ENCODE measurements at places on chromosomes 13 and 19.

GRCh38 chr13:99074693-99075092, 96.8 kb upstream of the DOCK9 start:
- no peak for DNase-seq

DNA sequence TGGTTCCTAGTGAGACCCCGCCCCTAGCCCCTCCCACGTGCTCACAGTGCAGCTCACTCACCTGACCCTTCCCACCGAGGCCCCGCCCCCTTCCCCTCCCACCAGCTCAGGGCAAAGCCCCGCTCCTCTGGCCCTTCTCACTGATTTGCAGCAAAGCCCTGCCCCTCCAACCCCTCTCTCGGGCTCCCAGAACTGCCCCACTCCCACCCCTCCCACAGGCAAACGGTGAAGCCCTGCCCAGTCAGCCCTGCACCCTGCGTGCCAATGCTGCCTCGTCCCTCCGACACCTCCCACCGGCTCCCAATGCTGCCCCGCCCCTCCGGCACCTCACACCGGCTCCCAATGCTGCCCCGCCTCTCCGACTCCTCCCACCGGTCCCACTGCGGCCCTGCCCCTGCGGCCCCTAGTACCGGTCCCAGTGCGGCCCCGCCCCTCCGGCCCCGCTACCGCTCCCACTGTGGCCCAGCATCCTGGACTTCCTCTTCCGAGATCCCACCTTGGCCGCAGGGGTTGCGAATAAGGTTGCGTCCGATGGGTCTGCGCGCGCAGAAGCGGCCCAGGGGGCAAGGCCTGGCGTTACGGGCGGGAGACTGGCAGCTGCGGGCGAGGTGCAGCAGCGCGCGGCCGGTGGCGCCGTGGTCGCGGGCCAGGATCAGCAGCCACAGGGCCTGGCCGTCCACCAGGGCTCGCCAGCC, 834 bp downstream of the FBXO27 start:
- peak; percentile 72 for DNase-seq

DNA sequence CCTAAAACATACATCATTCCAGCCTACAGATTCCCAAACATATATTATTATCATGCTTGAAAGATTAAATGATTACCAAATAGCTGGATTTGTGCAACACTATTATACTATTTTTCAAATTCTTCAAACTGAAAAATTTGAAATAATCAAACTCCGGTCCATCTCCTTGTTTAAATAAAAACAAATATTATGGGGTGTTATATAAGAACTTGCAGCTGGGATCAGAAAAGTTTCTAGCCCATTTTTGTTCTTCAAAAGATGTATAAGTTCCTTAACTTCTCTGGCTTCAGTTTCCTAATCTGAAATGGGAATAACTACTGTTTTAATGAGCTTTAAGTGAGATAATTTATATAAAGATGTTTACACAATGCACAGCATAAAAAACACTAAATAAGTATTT, 422.9 kb downstream of the PCDH9 start:
- no peak for DNase-seq

DNA sequence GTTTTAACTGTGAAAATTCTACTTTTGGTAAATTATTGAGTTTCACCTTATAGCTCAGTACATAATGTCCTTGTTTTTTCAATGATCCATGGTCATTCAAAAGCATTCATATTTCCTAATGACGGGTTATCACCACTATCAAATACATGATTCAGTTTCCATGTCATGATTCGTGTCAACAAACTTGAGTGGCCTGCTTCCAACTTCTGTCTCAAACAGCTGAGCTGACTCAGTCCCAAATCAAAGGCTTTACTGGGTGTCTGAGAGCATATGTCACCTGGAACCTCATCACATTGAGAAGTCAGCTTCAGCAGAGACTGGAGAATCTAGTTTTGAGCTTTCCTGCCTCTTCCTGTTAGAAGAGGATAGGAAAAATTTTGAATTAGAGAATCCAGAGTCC, 40.3 kb upstream of the SGCG start:
- DNase-seq = no peak

- DNase-seq = no peak
Observed at GRCh38 chr19:50178320-50178719, 15.2 kb upstream of the IZUMO2 start.

- DNase-seq = no peak
Observed at GRCh38 chr13:40070357-40070756, 414.9 kb downstream of the COG6 start.

GRCh38 chr19:5074407-5074806, 105.5 kb downstream of the KDM4B start:
- no peak for DNase-seq

DNA sequence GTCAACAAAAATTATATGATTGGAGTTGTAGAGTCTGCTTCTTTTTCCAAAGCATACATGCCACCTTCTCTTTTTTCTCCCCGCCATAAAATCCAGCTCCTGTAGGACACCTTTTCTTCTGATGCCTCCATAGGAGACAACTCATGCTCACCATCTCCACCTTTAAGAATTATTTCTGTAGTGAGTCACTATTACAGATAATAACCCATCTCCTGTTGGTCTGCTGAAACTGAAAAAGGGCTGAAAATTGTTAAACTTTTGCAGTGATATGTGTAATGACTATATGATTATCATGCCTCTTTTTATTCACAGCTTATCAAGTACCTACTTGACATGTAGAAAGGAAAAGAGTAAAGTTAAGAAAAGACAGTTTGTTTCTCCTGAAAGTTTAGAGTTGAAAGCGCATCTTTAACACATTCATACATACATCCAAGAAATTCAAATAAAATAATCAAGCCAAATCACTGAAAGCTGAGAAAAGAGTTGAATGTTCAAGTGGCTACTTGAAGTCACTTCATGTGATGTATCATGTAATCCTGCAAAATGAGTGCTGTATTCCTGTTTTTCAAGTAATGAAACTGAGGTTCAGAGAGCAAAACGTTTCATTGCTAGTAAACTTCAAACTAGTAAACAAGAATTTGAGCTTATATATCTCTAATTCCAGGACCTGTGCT, 35.5 kb upstream of the LPAR6 start:
- no peak for DNase-seq

DNA sequence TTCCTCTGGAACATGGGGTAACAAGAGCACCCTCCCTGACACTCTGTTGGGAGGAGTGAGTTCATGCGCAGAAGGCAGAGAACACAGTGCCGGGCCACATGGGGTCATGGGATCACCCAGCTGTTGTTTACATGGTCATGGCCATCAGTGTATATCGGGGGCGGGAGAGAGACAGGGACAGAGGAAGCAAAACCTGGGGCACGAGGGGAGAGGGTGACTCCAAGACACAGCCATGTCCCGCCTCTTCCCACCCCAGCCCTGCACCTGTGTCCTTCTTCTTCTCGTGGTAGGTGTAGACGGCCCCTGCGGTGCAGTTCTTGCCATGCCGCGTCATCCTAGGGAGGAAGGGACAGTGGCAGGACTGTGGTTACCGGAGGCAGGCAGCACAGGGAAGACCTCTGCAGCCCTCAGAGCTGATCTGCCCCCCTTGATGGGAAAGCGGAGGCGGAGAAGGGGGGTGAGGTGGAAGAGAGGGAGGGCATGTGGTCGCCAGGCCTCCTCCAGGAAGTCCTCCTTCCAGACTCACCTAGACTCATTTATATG, 19.9 kb downstream of the NOSIP start:
- no peak for DNase-seq

GRCh38 chr13:48488995-48489394, 43.9 kb downstream of the RCBTB2 start:
- DNase-seq = no peak

GRCh38 chr13:32031815-32032370, 319 bp downstream of the FRY start:
- no peak for DNase-seq

- DNase-seq = no peak
Observed at GRCh38 chr13:65854431-65854830, 1375.7 kb downstream of the PCDH9 start.

- no peak for DNase-seq
Observed at GRCh38 chr13:96071504-96071903, 18.3 kb upstream of the UGGT2 start.

All from NCI-H460 (cell line).